ENCODE measurements at places on chromosomes 16 and 17.
A peak's percentile ranks its signal among the peaks of the same experiment; 100 is the strongest.

GRCh38 chr17:74010903-74011302, 192.6 kb upstream of the RPL38 start:
- no peak for DNase-seq

GRCh38 chr17:3964203-3965117, at the start of gene ATP2A3:
TSS of gene ATP2A3 (minus strand) at chr17:3964437. CDS start at chr17:3964291, 146 bp downstream.
- DNase-seq: peak; percentile 50

DNA sequence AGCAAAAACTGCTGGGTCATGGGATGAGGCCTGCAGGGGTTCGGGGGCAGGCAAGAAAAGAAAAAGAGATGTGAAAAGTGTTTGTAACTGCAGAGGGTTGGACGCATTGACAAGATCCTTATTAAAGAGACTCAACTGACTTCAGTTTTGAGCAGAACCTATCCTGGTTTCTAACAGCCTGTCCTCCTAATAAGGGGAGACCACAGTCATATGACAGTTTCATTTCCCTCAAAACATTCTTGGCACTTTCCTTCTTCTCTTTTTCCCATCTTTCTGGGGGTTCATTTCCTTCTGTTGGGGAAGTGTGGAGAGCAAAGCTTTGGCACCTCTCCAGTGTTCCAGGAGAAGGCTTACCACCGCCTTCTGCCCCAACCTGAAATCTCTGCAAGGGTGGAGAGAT, 118.5 kb downstream of the MAF start:
- DNase-seq: no peak

- no peak for DNase-seq
Measured at GRCh38 chr17:72349491-72349995, 228.7 kb downstream of the SOX9 start.

DNA sequence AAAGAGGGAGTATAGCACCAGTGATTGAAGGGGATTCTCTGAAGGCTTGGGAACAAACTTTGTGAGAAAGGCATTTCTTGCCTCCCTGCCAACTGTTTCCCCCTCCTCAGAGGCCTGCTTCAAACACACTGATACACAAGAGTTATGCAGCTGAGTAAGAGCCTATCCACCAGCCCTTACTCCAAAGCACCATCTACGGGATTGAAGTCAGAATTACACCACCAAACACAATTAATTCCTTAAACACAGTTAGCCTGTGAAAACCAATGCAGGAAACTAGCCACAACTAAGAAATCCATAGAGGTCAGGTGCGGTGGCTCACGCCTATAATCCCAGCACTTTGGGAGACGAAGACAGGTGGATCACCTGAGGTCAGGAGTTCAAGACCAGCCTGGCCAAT, 138.3 kb downstream of the SHCBP1 start:
- DNase-seq: no peak

DNA sequence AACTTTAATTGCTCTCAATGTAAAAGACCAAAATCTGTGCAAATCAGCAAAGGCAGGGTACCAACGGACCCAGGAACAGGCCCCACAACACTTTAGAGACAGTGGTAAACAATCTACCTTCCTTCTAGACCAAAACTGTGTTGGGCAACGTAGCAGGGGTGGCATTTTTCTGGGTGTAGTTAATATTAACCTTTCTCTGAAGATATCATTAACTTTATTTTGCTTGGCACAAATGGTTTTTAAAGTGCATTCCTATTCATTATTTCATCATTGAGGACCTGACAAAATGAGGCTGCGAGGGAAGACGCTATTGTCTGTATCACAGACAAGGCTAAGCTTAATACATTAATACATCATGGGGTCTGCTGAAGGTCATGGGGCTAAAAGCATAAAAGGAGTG, 37.9 kb upstream of the TRAP1 start:
- no peak for DNase-seq

- DNase-seq: no peak
Measured at GRCh38 chr17:43560461-43561427, 14.6 kb upstream of the ETV4 start.

GRCh38 chr16:8798174-8798527, 512 bp downstream of the PMM2 start:
- DNase-seq: no peak

GRCh38 chr17:74443516-74444296, 11.8 kb downstream of the GPRC5C start:
- no peak for DNase-seq

DNA sequence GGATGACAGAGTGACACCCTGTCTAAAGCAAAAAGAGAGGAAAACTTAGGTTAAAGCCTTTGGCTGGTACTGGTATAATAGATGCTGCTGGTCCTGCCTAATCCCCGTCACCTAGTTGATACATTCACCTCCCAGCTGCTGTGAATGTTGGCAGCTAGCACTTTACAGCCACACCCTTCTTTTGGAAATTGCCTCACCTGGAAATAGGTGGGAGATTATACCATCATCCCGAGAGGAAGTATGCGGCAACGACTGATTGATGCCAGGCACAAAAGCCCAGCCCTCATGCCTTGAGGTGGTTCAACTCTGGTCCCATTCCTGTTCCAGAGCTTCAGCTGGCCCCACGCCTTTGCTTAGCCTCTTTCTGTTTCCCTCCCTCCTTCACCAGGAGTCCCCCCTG, 53.2 kb upstream of the SIAH1 start:
- DNase-seq: no peak

DNA sequence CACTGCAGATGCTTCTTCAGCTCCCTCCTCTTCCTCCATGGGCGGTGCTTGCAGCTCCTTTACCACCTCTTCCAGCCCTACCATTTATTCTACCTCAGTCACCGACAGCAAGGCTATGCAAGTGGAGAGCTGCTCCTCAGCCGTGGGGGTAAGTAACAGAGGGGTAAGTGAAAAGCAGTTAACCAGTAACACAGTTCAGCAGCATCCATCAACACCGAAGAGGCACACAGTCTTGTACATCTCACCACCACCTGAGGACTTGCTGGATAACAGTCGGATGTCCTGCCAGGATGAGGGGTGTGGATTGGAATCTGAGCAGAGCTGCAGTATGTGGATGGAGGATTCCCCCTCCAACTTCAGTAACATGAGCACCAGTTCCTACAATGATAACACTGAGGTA, 79.3 kb downstream of the NQO1 start:
- DNase-seq: no peak

GRCh38 chr16:31703526-31704128, 170.0 kb upstream of the ZNF267 start:
- DNase-seq: no peak

GRCh38 chr17:7709031-7709430, 4.0 kb downstream of the EFNB3 start:
- no peak for DNase-seq

GRCh38 chr17:37735165-37735564, 9.7 kb downstream of the HNF1B start:
- DNase-seq: no peak

DNA sequence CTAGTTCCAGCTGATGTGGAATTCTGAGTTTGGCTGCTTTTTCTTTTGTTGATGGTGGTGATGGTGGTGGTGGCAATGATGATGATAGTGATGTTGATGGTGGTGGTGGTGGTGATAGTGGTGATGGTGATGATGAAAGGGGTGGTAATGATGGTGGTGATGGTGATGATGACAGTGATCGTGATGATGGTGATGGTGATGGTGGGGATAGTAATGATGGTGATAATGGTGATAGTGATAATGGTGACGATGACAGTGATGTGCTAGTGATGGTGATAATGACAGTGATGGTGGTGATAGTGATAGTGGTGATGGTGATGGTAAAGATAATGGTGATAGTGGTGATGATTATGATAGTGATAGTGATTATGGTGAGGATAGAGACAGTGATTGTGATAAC, 61.5 kb downstream of the BMERB1 start:
- DNase-seq: no peak

DNA sequence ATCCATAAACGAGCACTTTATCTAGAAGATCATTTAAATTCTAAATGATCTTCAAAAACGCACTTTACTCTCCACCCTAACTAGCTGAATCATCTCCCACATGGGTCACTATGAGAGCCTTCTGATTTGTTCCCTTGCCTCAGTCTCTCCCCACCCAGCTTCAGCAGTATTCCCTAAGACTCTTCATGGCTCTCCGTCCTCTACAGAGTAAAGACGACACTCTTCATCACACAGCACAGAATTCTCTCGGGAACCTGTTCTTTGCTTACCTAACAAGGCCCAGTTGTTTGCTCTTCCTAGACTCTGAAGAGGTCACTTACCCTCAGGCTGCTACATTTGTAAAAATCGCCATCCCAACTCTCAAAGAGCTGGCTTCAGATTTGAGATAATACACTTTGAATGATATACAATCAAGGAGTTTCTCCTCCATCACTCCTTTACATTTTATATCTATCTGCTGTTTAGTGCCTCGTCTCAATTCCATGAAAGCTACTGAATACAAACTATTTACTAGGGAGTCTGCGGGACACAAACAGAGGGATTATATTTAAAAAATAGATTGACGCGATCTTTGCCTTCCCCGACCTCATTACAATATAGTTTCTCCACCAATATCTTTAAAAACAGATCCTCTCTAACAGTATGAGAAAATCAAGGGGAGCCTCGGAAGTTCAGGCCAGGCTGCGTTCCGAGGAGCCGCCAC, 511 bp upstream of the LIG3 start:
- no peak for DNase-seq

DNA sequence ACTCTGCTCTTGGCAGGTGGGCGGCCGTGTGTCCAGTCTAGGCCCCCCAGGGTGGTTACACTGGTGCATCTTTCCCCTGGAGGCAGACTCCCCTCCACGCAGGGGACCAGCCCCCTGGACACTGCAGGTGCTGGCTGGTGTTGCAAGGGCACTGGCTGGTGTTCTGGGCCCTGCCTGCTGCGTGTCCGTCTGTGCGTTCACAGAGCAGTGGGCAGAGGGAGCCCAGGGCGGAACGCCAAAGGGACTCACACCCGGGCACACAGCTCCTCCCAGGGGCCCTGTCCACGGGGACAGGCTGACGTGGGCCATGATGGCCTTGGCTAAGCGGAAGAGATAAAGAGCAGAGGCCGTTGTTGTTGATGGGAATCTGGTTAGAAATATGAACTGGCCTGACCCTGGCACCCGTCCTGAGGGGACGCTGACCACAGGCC, 27.3 kb downstream of the ACSF3 start:
- no peak for DNase-seq

DNA sequence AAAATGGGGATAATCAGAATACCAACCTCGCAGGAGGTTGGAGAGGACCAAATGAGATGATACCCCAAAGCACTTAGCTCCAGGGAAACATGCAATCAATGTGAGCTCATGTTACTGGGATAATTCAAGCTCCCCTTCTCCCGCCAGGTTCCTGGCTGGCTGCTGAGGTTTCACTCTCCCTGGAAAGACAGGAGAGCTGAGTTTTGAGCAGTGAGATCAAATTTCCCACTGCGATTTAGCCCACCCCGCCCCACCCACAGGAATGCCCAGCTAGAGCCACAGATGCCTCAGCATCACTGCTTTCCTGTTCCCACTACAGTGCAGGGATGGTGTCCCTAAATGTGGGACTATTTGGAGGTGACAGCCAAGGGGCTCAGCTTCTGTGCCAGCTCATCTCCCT, 56.7 kb downstream of the ZNF423 start:
- no peak for DNase-seq

- DNase-seq: no peak
Measured at GRCh38 chr17:82949361-82949760, 109.5 kb upstream of the ZNF750 start.

- DNase-seq: no peak
Measured at GRCh38 chr17:20256144-20256543, 211.2 kb downstream of the LGALS9B start.

- DNase-seq: no peak
Measured at GRCh38 chr17:74863420-74864296, 4.0 kb upstream of the GRIN2C start.

- no peak for DNase-seq
Measured at GRCh38 chr16:3645504-3646347, 8.8 kb upstream of the DNASE1 start.

GRCh38 chr17:68963958-68964357, 8.8 kb upstream of the ABCA8 start:
- no peak for DNase-seq

DNA sequence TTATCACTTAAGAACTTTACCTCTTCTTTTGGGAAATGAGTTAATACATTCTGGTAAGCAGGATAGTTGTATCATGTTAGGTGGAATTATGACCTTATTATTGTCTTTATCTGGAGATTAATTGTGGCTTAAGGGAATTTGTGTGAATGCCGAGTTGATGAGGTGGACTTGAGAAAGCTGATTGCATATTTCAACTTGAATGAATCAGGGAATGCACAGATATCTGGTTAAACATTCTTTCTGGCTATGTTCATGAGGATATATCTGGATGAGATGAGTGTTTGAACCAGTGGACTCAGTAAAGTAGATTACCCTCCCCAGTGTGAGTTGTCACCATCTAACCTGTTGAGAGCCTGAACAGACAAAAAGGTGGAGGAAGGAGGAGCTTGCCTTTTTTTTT, 326.1 kb upstream of the GOT2 start:
- no peak for DNase-seq

DNA sequence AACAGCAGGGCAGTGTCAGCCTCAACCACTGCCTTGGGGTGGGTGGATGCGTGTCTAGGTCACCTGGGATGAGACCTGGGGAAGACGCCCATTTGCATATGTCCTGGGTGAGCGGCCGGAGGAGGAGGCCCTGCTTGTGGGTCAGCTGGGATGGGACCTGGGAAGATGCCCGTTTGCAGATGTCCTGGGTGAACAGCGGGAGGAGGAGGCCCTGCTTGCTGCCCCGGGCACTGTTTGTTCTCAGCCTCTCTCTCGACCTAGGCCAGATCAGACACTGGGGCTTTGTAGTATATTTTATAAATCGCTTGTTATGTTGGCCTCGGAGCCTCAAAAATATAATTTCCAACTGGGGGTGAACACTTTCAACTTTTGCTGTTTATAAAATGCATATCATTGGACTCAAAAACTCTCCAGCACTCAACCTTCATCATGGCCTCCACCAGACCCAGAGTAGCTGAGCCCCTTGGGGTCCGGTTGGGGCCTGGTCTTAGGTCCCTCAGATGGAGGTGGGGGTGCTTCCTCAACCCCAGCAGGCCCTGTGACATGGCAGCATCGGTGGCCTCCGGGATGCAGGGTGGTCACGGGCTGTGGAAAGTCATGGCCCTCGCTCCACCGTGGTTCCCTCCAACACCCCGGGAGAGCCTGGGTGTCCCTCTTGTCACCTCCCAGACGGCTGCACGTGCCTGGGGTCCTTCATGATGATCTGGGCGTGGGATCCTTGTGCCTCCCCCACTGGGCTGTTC, 17.3 kb downstream of the DBNDD1 start:
- DNase-seq: no peak

- DNase-seq: no peak
Measured at GRCh38 chr16:4936991-4937781, at the start of gene PPL. TSS of gene PPL (minus strand) at chr16:4937148. CDS start at chr16:4937045, 103 bp downstream.

DNA sequence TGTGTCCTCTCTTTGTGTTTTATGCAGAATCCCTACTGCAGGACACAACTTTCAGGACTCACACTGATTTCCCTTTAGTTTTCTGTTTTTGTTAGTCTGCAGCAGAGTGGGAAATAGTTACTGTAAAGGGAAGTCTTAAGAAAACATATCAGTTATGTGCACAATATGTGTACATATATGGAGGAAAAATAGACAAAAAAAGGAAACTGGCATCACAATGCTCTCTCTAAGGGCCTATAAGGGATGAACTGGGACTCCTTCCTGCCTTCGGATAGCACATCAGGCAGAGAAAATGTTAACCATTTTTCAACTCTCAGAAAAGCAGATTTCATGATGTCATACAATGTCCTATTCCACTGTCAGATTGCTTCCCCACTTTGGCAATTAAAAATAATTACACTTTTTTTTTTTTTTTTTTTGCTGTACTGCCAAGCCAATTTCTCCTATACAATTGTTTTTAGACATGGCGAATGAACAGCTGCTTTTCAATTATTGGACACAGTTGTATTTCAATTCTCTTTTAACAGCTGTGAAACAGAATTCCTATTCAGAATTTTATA, 112.5 kb upstream of the KCNJ16 start:
- DNase-seq: no peak

- DNase-seq: no peak
Measured at GRCh38 chr17:81167194-81167524, 1.1 kb upstream of the AATK start.

Data from activated CD8-positive, alpha-beta memory T cell treated with anti-CD3 and anti-CD28 coated beads for 1 hour (primary cell).